ENCODE measurements at places on chromosomes 7 and 10.
A peak's percentile ranks its signal among the peaks of the same experiment; 100 is the strongest.

DNA sequence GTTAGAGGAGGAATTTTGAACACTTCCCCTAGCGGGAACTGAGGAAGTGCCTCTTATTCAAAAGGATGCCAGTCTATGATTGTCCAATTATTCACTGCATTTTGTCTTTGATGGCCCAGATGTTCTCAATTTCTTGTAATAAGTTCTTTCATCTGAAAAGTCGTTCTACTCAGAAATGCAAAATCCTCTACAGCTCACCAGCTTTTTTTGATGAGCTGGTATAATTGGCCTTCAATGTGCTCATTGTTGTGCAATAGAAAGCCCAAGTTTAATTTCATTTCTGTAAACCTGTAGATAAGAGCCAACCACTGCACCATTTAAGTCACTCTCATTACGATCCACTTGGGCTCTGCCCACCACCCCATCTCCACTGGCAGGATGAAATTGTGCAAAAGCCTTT is 978.7 kb upstream of the AUTS2 start:
- no peak for DNase-seq

GRCh38 chr7:129778770-129779601 is 167.5 kb downstream of the NRF1 start:
- no peak for DNase-seq

- no peak for DNase-seq
Observed at GRCh38 chr7:116671111-116671510, 885 bp upstream of the MET start.

DNA sequence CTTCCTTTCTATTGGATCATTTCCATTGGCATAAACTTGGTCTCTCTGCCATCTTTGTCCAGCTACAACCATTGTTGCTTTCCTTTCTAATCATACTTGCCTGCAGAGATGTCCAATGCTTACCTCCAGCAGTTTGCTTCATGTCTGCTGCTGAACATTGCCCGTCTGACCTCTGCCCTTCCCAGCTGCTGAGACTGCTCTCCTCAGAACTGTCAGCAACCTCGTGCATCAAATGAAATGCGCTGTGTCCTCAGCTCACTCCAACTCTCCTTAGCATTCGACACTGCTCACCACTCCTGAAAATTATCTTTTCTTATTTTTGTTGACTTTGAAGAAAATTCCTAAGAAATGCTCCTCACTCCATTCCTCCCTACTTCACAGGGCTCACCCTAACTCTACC is 5.0 kb downstream of the FAM170B start:
- no peak for DNase-seq

- DNase-seq, result no peak
Observed at GRCh38 chr10:46318799-46319198, 32.0 kb downstream of the ANTXRL start.

DNA sequence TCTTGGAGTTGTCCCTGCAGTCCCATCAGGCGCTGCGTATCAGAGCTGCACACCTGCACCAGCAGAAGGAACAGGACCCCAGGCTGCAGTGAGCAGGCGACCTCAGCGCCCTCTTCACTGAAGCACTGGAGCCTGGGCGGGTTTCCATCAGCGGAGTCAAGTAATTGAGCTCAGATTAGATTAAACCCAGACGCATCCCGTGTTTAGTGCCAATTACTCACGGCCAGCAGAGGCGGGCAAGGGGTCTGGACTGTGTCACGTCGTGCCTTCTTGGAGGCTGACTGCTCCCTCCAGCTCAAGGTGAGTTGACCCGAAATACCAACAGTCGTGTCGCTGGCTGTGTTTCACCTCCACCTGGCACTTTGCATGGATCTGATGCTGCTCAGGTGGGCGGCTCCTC is 123.6 kb downstream of the CXCL12 start:
- DNase-seq, result peak; percentile 67

GRCh38 chr10:21401196-21401595 is 124.3 kb downstream of the SKIDA1 start:
- peak; percentile 37 for DNase-seq

DNA sequence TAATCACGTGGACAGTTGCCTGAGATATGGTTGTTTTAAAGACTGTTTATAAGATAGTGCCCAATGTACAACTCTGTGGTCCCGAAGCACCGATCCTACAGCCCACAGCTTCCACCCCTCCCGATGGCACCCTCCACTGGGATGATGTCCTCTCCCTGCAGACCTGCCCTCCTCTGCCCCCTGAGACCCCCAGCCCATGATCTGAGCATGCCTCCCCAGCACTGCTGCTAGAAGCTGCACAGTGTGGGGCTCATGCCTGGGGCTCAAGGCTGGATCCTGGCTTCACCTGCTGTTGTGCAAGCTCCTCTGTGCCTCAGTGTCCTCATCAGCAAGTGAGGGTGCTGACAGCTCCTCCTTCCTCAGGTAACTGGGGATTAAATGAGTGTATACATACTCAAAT is 254.7 kb upstream of the MKI67 start:
- no peak for DNase-seq

DNA sequence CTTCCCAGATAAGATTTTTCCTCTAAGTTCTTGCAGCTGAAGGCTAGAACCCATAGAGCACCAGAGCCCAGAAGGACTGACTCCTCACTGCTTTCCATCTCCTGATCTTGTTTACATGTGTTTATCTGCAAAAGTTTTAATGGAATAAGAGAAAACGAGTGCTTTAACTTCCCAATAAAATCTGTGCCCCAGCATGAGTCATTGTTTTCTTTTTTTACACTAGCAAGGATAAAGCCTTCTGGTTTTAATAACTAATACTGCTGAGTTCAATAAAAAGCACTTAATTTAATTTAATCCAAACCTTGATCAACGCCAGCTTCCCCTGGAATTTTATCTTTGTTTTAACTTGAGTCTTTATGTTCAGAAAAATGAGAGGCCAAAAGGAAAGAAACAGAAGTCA is 227.6 kb downstream of the HPSE2 start:
- peak; percentile 19 for DNase-seq

DNA sequence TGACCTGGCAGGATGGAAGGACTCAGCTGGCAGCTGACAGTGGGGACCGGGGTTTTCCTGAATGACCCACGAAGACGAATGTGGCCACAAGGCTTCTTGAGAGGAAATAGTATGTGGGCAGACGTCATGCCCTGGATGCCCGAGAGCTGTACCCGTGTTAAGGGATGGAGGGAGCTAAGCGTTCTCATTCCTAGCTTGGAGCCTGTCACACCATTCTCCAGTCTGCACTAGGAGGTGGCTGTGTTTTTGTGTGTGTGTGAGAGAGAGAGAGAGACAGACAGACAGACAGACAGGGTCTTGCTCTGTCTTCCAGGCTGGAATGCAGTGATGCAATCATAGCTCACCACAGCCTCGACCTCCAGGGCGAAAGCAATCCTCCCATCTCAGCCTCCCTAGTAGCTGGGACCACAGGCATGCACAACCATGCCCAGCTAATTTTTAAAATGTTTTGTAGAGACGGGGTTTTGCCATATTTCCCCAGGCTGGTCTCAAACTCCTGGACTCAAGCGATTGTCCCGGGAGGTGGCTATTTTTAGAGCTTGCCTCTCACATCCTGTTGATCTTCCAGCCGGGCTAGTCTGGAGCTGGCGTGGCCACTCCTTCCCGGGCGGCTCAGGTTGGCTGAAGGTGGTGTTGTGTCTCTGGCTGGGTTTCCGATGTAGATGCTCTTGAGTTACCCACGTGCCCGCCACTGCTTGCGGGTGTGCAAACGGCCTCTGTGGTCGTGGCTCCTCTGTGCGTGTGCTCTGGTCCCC is 2.1 kb downstream of the AMZ1 start:
- peak; percentile 15 for DNase-seq

GRCh38 chr10:5283305-5284158 is 81.2 kb upstream of the UCN3 start:
- peak; percentile 71 for DNase-seq

DNA sequence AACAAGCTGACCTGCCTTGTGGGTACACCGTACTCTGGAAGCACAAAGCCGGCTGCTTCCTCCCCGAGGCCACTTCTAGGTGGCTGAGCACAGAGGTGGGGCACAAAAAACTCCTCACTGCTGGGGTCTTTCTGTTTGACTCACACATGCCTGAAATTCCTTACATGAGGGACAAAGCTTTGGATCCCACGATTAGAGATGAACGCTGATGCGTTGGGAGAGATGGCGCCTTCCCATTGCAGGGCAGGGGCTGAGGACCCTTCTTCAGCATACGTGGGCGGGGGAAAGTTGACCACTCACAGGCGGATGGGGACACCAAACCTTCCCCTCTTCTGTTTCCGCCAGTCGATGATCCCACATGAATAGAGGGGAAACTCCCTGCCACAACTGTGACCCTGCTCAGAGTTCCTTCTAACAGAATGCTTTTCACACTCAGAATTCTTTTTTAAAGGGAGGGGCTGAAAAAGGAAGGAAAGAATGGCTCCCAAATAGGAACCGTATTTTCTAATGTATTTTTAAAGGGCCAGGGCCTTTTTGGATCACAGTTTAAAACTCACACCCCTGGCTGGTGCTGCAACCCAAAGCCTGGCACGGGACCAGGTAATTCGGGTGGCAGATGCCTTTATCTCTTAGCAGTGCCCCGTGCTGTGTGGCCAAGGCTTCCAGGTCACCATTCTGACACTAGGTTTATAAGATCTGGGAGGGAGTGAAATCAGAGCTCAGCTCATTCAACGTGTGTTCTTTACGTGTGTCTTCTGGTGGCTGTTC is 134.0 kb downstream of the PRKAG2 start:
- DNase-seq, result no peak

DNA sequence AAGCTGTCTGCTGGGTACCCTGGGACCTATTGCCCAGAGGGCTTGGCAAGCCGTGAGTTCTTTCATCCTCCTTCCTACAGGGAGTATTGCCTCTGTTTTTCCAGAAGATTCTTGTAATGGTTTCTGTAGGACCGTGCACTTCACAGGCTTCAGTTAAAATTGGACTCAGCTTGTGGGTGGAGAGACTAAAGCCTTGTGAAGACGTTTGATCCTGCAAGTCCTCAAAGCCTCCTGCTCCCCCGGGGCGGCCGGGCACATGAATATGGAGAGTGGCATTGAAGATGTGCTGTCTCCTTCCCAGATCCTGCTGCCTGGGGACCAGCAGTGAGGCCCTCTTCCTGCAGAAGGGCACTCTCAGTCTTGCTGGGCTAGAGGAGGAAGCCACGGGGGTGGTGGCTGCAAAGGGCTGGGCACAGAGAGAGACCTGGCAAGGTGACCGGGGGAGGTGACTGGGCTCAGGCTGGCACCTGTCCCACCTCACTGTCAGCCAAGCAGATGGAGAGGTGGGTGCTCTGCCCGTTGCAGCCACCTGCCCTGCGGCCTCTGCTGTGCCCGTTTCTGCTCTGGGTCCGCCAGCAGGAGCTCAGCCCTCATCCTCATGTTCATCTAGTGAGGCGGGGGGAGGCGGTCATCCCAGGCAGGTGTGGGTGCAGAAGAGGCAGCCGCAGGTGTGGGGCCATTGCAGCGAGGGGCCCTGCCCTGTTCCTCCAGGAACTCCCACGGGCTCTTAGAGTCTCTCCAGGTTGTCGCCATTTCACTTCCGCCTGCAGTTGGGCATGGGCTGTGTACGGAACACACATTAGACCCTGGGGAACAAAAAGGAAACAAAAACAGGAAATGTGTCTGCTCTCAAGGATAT is 55.7 kb downstream of the TMEM209 start:
- no peak for DNase-seq

DNA sequence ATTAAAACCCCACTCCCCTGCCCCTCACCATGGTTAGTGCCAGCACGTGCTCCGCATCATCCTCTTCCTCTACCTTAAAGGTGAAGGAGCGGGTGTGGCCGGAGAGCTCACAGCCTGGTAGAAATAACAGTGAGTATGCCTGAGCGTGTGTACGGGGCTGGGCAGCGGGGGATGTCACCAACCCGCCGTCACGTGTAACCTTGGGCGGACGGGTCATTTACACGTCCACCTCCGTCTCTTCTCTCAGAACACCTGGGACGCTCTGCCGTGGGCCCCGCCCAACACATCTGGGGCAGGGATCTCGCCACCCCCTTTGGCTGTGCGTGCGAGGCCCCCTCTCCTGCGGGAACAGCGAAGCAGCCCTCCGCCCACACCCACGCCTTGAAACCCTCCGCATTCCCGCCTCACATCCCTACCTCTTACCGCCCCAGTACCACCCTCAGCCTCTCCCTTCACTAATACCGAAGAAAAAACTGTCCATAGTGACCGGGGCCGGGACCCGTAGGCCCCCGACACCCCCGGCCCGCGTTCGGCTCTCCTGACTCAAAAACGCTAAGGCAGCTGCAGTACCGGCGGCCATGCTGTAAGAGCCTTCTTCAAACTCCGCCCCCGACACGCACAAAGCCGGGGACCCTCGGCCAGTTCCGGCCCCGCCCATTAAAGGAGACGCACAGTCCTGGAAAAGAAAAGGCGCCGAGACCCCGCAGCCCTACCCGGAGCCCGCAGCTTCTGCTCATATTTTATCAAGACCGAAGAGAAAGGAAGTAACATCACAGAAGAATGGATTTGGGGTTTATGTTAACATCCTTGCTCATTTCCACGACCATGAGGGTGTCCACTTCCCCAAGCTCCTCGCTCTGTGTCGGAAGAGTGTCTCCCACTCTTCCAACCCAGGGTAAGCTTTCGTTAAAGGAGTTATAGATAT is at the start of gene NPM3:
Gene NPM3, minus strand, starts transcription at position 636 of the 925 bp plus-strand sequence. Its CDS starts 56 bp downstream, at position 580.
- DNase-seq, result peak; percentile 66

DNA sequence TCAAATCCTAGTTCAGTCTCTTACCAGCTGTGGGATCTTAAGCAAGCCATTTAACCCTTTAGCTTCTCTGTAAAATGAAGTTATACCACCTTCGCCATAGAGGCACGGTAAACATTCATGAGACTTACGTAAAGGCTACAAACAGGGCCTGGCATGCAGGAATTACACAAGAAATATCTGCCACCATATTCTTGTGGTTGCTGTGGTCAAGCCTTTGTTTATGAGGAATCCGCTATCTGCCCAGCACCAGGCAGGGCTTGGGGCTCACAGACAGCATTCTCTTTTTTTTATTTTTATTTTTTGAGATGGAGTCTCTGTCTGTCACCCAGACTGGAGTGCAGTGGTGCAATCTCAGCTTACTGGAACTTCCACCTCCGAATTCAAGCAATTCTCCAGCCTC is 9.9 kb downstream of the AIFM2 start:
- no peak for DNase-seq

DNA sequence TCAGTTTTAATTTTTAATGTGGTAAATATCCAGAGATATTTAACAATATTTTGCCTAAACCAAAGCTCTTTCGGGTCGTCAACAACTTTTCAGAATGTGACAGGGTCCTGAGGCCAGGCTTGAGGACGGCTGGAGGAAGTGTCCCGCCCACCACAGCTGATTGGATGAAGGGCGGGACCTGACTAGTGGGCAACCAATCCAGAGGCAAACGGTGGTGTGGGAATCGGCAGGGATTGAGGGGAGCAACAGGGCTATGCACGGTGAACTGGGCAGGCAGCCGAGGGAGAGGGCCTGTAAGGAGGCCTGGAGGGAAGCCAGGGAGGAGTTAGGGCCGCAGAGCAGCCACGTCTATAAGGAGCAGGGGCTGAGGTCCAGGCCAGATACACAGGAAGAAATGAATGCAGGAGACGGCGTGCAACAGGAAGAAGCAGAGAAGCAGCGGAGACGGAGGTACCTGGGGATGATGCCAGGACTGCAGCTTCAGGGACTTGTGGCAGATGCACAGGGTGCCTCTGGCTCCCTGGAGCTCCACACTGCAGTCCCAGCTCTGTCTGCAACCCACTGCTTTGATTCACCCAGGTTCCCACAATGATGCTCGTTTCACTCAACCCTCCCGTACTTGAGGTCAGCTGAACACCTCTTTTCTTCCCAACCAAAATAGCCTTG is 46.1 kb upstream of the ZMIZ1 start:
- DNase-seq, result peak; percentile 14

GRCh38 chr10:126334272-126334671 is 54.0 kb downstream of the ADAM12 start:
- DNase-seq, result no peak
